Choroid plexus epithelial cell (primary cell): ENCODE measurements at places on chromosomes 3 and 15.
A peak's percentile ranks its signal among the peaks of the same experiment; 100 is the strongest.

GRCh38 chr3:156525808-156526207 is 29.1 kb downstream of the SSR3 start:
- no peak for DNase-seq

DNA sequence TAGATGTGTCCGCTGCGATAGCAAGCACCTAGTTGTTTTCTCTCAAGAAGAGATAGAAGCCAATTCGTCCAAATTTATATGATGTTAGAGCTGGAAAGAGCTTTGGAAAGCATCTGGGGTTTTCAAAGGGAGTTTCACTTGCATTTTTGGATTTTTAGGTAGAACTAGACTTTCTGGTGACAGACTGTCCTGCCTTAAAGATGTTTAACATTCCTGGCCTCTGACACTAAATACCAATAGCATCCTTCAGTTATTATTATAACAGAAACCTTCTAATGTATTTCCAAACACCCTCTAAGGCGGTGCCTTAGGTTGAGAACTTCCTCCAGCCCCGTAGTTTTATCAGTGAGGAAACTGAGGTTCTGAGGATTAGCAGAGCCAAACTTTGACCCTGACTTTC is 305.3 kb downstream of the SATB1 start:
- DNase-seq: peak; percentile 43

DNA sequence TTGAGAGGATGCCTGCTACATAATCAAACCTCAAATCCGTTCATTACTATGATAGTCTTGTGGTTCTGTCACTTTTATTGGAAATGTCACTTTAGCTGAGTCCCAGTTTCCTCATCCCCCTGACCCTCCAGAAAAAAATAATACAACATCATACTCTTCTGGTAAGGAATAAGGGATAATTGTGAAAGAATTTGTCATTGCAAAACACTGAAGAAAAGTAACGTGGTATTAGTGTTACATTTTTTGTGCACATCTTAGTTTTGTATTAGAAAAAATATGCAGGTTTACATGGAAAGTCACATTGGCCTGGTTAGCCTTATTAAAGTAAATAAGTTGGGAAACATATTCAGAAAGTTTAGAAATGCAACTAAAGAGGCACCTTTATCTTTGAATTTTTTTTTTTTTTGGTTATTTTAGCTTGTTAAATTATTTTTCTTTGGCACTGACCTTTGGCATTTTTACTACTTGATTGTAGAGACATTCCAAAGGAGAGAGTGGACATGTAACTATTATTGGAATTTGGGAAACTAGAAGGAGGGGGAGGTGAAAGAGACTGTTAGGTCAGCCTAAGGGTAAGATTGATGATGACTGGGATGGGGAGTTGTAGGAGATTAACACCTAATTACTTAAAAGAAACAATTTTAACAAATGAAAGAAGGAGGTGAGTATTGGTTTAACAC is 462.2 kb upstream of the RARB start:
- peak; percentile 26 for DNase-seq

DNA sequence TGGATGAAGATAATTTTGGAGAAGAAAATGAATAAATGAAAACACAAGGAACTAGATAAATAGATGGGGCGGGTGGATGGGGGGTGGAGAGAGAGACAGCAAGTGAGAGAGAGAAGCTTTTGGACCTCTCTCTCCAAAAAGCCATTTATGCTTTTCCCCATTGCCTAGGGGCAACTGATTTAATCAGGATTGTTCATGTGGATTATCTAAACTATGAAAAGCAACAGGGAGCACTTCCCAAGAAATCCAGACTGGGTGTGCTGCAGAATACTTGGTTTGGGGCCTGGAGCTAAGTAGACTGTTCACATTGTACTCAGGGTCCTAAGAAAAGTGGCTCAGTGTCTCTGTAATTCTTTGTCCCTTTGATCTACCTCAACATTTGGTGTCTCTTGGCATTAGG is 367.0 kb downstream of the TIGIT start:
- no peak for DNase-seq

DNA sequence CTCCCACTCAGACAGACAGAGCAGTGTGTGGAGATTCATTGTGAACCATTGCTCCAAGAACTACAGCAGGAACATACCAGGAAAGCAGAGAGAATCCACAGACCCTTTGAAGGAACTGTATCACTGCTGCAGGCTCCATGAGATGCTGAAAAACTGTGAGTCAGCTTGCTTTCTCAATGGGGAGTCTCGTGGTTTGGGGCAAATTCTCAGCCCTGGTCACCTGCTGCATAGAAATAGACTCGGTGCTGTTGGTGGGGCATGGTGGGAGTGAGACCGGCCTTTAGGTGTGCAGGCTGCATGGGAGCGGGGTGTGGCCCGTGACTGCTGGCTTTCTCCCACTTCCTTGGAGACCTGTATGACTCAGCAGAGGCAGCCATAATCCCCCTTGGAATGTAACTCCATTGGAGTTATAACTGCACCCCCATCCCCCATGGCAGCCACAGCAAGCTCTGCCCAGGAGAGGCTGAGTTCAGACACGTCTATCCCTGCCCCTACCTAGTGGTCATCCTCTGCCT is 35.6 kb downstream of the ALCAM start:
- peak; percentile 77 for DNase-seq

DNA sequence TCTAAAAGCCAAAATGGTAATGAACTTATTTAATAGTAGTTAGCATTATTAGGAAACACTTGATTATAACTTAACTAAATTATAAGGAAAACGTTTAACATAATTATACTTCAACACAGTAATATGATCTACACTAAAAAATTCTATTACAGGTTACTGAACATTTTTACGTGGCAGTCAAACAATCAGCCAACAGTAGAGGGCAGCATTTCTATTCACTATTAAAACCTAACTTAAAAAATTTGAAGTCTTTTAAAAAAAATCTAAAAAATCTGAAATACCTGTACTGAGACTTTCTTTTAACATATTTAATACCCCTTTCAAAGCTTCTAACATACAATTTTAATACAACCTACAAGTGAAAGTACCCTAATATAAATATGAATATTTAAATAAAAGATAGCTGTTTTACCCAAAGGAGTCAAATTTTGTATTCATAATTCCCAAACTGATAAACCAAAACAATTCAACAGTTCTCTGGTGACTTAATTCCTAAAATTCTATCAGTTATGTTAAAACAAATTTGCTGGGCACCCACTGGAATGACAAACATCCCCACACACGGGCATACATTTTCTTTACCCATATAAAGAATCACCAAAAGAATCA is 41.5 kb downstream of the DLG1 start:
- peak; percentile 76 for DNase-seq

DNA sequence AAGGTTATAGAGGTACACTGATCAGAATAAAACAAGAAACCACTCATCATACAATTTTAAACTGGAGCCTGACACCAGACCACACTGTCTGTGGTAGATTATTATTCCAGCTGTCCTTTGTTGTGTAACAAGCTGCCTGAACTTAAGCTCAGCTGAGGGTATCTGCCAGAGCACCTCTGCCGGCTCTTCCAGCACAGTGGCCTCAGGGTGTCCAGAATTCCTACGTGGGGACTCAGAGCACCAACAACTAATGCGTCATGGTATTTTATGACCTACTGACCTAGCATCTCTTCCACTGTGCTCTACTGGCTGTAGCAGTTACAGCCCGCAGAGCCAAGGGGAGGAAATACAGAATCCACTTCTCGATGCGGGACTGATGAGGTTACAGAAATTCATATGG is 15.6 kb upstream of the RAF1 start:
- peak; percentile 89 for DNase-seq

GRCh38 chr15:49991587-49991986 is 127.4 kb downstream of the ATP8B4 start:
- DNase-seq: no peak

- no peak for DNase-seq
These were observed 26.8 kb downstream of the SERPINI1 start for GRCh38 chr3:167762296-167762695.

- DNase-seq: peak; percentile 41
These were observed 16.9 kb upstream of the C3orf38 start for GRCh38 chr3:88132894-88133293.

- DNase-seq: no peak
These were observed 31.1 kb upstream of the ALDH1A2 start for GRCh38 chr15:58096529-58097084.

- no peak for DNase-seq
These were observed 144.9 kb downstream of the EPHB1 start for GRCh38 chr3:134939978-134940377.

DNA sequence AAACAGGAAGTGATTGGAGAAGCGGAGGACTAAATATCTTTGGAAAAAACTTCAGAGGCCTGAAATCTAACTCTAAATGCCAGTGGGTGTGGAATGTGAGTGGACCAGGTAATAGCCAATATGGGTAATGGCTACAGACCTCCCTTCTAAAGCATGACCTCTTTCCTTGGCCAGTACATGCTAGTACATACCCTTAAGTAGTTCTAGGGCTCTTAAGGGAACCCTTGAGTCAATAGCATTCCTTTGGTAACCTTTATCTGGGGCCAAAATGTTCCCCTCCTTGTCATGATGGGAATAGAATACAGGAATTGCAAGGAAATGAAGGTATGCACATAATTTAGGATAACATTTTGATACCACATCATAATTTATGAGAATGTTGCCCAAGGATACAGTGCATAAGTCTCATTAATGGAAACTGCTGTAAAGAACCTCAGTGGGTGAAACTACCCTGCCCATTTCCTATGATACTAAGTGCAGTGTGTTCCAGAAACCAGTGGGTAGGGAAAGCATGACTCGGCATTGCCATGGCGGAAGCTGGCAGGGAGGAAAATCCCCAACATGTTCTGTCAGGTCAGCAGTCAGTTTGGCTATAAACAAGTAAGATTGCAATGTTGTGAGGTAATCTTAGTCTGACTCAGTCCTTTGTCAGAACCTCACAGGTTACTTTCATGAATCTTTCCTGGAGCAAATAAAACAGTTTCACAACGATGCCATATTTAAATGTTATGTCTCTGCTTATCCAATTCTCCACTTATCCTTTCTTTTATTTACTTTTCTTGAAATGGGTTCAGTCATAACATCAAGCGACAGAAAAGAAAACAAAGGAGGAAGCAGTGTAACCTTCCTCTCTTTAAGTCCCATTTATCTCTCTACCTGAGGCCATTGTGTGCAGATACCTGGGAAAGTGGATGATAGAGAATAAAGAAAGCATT is 23.5 kb upstream of the RAP2B start:
- peak; percentile 95 for DNase-seq

DNA sequence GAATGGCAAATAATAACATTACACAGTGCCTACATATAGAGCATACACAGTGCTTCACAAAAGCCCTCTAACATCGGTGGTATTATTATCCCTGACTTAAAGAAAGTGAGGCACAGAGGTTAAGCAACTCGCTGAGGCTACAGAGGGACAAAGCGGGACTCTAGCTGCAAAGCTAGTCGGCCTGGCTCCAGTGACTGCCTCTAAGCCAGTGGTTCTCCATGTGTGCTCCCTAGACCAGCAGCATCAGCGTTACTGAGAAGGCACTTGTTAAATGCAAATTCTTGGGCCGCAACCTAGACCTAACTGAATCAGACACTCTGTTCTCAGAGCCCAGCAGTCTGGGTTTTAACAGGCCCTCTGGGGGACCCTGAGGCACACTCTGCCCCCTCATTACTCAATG is 33.1 kb upstream of the LIPC start:
- no peak for DNase-seq

DNA sequence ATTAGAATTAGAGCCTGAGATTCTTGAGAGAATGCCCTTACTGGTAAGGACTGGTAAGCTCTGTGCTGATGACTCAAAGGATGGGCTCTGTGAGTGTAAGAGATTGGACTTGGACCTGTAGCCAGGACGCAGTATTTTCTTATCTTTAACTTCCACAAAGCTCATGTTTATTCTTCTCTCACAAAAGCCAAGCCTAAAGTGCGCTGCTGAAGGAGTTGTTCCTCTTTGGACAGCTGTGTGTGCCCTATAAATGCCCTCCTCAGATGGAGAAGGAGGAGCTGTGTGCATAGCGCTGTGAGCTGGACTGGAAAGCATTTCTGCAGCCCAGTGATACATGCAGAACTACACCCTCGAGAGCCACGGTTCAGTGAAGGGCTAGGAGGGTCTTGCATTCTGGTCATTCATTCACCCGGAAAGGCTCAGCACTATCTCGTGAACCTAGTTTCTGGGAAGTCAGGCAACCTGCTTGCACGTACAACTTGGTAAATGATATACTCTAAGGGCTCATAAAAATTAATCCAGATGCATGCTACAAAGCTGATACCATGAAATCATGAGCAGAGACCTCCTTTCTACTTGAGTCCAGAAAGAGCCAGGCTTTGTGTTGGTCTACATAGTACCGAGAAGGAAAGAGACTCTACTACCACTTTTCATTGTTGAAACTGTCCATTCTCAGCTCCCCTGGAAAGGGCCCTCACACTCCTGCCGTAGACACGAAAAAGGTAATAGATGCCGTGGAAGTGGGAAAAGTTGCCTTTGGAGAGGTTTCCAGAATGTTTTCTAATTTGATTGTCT is 103.0 kb upstream of the TBL1XR1 start:
- peak; percentile 60 for DNase-seq

GRCh38 chr3:39202094-39202493 is 9.7 kb upstream of the XIRP1 start:
- peak; percentile 54 for DNase-seq

DNA sequence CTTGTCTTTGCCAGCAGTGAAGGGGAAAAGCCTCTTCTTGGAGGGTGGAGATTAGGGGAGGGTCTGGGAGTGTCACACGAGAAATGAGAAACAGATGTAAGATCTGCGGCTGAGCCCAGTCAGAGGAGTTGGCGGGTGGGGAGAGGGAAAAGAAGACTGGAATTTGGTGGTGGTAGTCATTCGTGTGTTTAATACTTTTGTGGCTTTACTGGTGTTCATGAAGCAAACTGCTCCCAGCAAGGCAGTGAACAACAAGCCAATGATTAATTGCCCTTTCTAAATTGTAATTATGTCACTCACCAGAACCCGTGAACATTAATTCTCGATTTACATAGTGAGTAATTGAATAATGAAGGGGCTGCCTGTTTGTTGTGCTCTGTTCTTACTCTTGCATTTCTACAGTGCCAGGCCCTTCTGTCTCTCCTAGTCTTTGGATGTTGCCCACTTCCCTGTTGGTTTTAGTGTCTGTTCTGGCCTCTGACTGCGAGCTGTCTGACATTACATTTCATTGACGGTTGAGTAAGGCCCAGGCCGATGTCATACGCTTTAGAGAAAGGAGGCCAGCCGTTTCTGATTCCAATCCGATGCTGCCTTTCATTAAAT is 78.0 kb downstream of the CHCHD6 start:
- peak; percentile 6 for DNase-seq

DNA sequence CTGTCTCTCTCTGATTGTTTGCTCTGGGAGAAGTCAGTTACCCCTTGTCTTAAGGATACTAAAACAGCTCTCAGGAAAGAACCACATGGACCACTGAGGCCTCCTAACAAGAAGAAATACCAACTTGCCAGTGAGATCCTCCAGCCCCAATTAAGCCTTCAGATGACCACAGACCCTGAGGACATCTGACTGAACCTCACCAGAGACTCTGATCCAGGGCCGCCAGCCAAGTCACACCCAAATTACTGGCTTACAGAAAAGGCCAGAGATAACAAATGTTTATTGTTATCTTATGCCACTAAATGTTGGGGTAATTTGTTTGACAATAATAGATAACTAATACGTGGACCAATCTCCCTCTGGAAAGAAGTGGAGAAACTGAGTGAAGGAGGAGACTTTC is 40.2 kb downstream of the SLC12A8 start:
- DNase-seq: no peak
